Panc1 (cell line): ENCODE measurements at places on chromosomes 2 and 18.

GRCh38 chr2:178891265-178891958, 84.2 kb upstream of the TTN start:
- no peak for DNase-seq

DNA sequence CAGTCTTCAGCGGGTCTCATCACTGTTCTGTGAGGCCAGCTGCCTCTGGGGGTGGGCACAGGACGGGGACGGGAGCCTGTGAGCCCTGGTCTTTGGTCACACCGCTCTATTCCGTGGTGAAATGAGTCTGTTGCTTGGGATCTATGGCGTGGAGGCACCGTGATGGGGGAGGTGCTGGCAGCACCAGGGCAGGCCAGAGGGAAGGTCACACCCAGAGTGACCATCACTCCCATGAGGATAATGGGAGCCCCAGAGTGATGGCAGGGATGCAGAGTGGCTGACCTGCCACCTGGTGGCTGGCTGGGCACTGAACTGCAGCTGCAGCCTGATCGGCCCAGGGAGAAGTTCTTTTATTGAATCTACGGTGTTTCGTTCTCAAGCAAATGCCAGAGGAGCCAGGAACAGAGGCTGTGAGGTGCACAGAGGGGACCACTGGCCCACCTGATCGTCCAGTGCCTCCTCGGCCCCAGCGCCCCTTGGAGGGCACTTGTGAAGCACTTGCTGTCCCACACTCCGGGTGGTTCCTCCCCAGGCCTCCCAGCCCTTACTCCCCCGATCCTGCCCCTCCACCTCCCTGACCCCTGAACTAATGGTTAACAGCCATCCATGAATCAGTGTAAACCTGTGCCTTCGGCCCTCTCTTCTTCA, 17.9 kb downstream of the KCNIP3 start:
- DNase-seq: no peak

DNA sequence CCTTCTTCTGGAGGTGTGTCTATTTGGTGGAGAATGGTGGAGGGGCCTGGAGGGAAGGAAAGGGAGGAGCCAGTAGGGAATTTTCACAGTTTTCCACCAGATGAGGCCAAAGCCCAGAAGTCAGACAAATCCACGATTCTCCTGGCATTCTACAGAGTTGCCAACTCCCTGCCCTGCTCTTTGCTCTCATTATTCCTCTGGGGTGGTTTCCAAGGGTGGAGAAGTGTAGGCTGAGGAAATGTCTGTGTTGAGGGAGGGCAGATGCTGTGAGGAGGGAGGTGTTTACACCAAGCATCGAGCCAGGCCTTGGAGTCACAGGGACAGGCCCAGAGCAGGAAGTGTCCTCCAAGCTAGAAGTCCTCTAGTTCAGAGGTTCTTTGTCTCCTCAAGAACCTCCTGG, 124.1 kb upstream of the LGALSL start:
- DNase-seq: no peak

DNA sequence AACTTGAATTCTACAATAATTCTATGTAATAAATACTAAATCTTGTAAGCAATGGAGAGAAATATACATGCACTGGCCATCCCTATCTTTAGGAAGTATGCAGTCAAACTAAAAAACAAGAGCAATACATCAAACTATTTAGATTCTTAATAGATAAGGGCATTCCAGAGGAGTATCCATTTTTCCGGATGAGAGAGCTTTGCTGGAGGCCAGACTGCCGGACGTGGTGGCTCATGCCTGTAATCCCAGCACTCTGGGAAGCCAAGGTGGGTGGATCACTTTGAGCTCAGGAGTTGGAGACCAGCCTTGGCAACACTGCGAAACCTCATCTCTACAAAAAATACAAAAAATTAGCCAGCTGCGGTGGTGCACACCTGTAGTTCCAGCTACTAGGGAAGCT, 60.8 kb downstream of the KIF5C start:
- no peak for DNase-seq

DNA sequence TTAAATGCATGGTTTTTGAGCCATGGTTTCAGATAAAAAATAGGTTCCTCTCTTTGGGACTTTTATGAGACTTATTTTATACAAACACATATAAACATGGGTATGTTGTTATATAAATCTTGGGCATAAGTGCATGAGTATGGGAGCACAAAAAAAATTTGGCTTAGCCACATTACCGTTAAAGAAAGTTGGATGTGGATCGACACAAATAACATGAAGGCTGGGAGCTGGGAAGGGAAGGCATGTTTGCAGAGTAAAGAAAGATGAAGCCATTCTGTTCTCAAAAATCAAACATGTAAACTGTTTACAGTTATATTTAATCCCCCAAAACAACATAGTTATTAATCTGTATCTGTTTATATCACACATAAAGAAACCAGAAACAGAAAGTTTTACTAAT, 313.8 kb downstream of the NRXN1 start:
- DNase-seq: no peak
